CD4-positive, CD25-positive, alpha-beta regulatory T cell (primary cell): ENCODE measurements at places on chromosomes 12 and 14.
A peak's percentile ranks its signal among the peaks of the same experiment; 100 is the strongest.

GRCh38 chr12:75805320-75805719 is 226.3 kb downstream of the PHLDA1 start:
- DNase-seq, result no peak

DNA sequence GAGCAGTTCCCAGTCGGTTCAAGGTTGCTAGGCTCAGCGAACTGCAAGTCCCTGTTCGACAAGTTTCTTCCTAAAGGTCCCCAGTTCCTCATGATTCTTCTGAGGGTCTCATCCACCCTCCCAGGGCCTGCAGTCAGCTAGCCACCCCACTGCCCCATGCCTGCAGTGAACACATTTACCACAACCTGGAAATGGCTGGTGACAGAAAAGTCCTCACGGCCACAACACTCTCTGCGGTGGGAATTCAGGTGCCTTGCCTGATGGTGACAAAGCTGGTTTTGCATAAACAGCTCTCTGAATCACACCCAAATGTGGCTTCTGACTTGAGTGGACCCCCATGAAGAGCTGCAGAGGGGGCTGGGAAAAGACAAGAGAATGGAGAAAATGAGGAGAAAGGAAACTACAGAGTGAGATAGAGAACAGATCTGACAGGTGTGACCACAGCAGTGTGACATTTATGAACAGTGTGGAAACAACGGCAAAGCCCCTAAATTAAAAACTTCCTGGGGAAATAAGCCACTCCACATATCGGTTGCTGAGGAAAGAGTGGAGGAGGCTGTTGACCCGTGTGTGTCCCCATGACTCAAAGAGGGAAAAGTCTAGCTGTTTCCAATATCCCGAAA is 1.3 kb upstream of the CD27 start:
- DNase-seq, result peak; percentile 52

GRCh38 chr12:90020881-90021280 is 312.2 kb upstream of the ATP2B1 start:
- DNase-seq, result no peak

GRCh38 chr12:52149651-52150241 is 42.1 kb downstream of the KRT80 start:
- DNase-seq, result no peak

- no peak for DNase-seq
These were observed 202.6 kb downstream of the TMX1 start for GRCh38 chr14:51442513-51443175.

DNA sequence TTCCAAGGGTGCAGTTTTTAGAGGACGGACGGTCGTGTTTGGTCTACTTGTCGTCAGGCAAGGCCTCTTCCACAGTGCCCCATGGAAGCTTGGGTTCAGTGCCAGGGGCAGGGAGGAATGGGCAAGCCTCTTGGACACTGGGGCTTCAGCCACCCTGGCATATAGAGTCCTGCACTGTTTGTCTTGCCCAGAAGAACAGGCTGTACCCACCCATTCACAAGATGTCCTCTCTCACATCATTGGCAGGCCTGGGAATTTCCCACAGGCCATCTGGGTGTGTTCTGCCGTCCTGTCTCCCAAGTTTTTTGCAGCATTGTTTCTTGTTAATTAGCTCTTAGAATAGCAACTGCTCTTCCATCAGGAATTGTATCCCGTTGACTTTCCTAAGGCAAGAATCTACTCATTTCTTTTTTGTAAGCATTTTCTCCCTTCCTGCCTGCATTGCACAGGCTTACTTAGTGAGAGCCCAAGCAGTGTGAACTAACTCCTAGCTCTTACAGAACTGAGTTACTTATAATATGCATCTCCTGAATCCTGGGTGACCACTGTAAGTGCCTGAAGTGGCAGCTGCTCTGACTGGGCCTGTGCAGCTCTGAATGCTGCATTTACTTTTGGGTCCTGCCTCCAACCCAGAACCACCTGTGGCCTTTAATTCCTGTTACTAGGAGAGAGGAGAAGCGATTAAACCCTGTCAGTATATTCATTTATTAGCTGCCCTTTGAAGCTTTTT is 149.4 kb upstream of the HIF1A start:
- no peak for DNase-seq
